ENCODE measurements at places on chromosomes 1 and 21.

DNA sequence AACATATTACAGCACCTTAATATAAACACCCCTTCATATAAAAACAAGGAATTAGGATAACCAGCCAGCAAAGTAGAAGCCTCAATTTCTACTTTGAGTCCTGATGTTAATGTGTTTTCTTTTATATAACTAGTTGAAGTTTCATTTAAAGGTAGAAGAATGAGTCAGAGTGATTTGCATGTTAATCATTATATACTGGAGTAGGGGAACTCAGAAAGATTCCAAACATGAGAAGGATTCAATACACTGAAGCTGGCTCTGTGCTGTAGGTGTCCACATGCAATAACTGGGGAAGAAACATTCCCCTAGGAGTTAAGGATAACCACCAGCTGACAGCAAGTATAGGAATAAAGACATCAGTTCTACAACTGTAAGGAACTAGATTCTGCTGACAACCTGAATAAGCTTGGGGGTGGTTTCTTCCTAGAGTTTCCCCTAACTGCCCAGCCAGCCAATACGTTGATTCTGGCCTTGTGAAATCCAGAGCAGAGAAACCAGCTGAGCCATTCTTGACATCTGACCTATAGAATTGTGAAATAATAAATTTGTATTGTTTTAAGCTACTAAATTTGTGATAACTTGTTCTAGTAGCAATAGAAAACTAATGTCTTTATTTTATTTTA, 33.4 kb upstream of the RNPC3 start:
- no peak for DNase-seq

GRCh38 chr1:117501281-117501680, 104.6 kb upstream of the TENT5C start:
- DNase-seq: no peak

DNA sequence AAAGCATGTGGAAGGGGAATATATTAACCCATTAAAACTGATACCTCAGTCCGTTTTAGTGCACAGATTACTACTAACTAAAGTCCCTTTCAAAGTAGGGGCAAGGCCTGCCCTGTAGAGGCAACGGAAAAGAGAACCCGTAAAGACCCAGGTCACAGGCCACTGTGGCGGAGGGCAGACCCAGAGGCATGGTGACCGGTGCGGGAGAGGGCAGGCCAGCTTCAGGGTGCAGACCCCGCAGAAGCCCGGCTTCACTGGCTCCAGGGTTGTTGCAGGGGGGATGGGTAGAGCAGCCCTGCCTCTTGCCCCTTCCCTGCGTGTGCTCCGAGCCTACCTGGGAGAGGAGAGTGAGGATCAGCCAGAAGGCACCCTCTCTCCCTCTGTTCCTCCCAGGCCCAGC, 17.7 kb downstream of the CNTN2 start:
- no peak for DNase-seq

GRCh38 chr1:53274026-53274425, 35.7 kb upstream of the MAGOH start:
- DNase-seq: no peak

DNA sequence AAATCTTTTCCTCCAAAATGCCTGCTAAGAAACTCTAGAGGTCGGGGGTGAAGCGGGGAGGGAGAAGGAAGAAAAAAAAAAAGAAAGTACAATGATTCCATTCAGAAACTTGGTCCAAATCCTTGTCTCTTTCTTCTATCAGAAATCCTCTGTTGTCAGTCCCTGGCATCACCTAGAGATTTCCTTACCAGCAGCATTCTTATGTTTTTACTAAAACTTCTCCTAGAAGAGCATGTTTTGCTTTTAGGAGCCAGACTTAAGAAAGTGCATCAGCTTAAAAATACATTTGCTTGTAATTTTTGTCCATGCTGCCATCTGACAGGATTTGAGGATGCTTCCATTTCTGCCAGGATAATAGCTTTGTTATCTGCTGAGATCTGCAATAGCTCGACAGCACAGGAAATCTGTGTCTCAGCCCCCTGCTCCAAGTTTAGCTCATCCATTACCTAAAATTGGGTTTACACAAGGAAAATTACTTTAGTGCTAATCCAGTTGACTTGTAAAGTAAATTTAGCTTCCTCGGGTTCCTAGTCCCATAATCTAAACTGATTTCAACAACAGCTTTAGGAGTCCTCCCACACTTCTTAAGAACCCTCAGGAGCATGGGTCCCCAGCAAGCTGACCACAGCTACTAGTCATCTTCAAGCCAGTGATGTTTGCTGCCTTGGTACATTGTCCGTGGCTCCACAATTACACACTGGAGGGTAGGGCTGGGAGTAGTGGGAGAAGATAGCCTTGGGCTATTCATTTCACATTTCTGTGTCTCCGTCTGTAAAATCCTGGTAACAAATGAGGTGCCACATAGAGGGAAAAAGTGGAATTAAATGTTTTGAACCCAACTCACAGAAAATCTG, 92.3 kb upstream of the UBE2U start:
- no peak for DNase-seq

- no peak for DNase-seq
Measured at GRCh38 chr1:117638759-117639158, 32.9 kb downstream of the TENT5C start.

Measured in stimulated activated CD4-positive, alpha-beta T cell treated with anti-CD3 and anti-CD28 coated beads, Interleukin-15, amount 100 ng/mL, for 48 hours (primary cell).